ENCODE measurements at places on chromosomes 1 and 21.

GRCh38 chr1:245322673-245323072 lies 167.9 kb downstream of the KIF26B start:
- DNase-seq: no peak

- DNase-seq: no peak
Measured at GRCh38 chr1:31579374-31579773, 3.1 kb downstream of the TINAGL1 start.

GRCh38 chr21:34810786-34811185 lies 142.0 kb downstream of the CLIC6 start:
- no peak for DNase-seq

DNA sequence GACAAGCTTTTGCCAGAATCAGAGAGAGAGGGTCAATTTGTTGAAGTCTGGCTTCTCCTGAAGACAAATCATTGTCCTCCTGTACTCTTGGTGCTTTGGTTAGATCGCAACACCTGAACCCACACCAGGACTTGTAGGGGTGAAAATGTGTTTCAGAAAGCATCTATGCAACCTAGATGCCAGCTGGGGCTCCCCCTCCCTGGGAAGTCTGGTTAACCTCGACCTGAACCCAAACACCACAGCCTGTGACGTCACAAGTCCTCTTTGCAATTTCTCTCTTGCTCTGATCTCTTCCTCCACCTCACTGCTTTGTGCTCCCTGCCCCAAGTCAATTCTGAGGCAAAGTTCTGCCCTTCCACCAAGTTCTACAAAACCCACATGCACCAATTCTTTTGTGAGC lies 42.8 kb upstream of the USP24 start:
- peak; percentile 19 for DNase-seq

GRCh38 chr1:17661546-17662157 lies 93.5 kb upstream of the ACTL8 start:
- DNase-seq: peak; percentile 75

DNA sequence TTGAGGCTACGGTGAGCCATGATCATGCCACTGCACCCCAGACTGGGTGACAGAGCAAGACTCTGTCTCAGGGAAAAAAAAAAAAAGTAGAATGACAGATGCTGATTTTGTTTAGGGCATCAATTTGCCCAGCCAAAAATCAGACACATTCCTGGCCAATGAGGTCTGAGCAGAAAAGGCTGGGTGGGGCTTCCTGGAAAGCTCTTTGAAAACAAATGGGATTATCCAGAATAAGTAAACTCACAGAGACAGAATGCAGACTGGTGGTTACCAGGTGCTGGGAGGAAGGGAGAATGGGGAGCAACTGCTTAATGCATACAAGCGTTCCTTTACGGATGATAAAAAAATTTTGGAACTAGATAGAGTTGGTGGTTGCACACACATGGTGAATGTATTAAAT lies 10.1 kb upstream of the CITED4 start:
- DNase-seq: no peak

DNA sequence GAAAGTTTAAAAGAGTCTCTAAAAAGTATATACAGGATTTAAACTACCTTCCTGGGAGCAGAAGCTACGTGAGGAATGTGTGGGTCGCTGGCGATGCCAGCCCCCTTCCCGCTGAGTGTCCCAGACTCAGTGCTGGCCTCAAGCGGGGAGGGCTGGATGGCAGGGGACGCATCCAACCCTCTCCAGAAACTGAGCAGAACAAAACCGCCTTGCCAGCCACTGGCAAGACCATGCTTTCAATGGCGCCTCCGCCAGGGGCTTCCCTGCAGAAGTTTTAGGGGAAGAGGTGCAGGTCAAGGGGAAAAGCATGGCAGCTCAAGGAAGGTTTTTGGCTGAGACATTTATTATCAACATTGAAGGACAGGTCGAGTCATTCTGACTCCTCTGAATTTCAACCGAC lies 26.1 kb downstream of the NADK start:
- DNase-seq: no peak

DNA sequence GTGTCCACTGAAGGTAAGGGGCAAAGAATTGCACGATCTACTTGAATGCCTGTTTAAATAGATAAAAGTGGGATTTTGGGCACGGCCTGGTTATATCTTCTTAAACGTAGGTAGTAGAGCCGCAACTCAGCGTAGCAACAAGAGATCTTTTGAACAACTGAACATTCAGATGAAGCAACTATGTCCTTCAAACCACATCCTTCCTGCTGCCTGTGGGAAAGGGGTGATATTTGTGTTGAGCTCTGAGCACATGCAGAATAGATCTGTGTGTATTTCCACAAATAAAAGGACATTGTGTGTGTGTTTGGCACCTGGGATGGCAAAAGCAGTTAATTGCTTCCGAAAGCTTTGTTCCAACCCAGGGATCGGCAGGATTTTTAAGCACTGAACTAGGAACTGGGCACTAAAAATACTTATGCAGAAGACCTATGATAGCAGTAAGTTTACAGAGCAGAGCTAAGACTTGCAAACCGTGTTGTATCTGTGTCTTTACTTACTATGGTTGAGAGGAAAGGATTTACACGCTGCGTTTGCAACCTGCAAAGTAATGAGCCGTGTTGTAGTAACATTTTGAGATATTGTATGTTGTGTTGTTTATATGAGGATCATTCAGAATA lies 333.4 kb downstream of the CHRM3 start:
- peak; percentile 26 for DNase-seq

DNA sequence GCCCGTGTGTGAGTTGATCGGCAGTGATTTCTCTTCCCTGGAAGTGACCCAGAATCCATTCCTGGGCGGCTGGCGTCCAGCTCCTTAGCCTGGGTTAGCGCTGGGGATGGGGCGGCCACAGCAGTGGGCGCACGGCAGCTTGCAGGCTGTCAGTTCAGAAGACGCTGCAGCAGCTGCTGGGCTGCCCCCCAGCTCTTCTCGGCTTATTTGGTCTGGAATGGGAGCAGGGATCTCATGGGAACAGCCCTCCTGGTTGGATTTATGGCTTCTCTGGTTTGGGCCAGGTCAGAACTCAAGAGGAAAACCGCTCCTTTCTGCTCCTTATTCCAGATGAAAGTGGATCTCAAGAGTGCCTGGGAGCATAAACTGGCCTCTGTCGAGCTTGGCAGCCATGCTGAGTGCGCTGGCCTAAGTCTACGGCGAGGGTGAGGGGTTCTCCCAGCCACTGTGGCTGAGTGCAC lies 148.2 kb downstream of the PRDM16 start:
- DNase-seq: no peak

DNA sequence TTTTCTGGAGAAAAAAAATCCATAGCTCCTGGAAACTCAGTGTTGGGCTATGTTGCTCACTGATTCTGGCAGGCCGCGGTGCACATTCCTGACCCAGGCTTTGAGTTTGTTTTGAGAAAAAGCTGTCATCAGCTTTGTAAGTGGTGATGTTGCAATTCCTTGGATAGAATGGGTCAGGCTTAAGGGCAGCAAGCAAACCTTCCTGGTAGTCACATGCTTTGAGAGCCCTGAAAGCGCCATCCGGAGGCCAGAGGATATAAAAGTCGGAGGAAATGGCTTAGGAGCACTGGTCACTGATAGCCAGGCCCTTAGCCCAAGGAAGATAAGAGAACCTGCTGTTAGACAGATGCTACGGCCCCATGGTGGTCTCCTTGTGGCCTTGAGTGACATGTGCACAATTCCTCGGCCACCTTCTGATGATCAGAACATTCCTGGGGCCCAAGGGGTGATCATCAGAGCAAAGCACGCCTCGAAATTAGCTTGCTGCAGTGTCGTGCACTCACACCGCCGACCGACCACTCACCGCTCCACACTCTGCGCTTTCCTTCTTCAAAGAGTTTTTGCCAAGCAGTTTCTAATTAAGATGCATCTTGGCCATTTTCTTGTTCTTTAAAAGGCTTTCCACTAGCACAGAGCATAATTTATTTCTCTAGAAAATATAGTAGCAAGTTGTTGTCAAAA lies 78.6 kb downstream of the MAN1C1 start:
- no peak for DNase-seq

- DNase-seq: no peak
Measured at GRCh38 chr1:9881838-9882249, 28.2 kb downstream of the CTNNBIP1 start.

DNA sequence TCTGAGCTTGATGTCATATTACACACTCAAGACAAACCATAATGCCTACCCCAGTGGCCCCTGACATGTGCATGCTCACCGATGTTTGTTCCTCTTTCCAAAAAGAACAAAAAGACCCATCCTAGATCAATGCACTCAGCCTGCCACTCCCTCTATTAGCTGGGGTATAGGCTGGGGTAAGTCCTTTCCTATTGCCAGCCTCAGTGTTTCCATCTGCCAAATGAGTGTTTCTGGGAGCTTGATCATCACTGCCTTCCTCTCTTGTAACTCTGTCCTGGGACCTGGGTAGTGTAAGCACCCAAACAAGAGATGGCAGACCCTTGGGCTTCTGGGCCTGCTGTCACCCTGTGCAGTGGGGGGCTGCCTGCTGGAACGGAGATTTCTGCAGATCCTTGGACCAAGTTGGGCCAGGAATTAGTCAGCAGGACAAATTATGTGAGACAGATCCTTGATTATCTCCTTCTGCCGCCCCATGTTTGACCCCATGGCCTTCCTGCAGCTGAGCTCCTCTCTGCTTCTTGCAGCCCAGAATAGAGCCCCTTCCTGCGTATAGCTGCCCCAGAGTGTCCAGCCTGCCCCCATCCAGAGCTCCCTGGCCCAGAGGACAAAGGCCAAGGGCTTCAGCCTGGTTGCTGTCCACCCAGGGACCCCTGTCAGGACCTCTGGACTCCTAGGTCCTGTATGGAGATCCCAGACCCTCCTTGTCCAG lies 31.5 kb upstream of the LRP8 start:
- no peak for DNase-seq

- DNase-seq: peak; percentile 74
Measured at GRCh38 chr1:30782361-30783255, 25.0 kb upstream of the LAPTM5 start.

DNA sequence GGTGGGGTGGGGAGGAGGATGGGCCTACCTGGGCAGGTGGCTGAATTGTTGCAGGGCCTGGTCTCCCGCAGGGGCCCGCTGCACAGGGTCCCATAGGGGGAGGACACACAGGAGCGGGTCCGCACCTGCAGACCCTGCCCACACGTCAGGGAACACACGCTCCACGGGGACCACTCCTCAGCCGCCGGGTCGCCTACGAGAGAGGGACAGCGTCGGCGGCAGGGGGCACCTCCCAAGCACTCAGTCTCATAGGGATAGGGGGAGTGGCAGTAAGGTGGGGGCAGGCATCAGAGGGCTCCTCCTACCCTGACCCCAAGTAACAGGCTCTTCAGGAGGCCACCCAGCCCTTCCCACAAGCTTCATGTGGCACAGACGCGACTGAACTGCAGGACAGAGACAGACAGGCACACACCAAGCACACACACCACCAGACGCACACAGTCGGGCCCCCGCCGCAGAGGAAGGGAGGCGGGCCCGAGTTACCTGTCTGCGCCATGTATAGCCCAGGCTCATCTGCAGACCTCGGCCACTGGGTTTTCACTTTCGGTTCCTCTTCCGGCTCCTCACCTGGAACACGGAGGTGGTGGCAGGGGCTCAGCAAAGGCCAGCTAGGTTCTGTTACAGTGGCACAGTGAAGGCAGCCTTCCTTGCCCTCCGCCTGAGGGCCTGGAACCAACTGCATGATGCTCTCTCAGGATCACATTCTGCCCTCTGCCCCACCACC lies 19.8 kb downstream of the ADGRB2 start:
- no peak for DNase-seq

- DNase-seq: no peak
Measured at GRCh38 chr1:89908672-89909436, 86.1 kb upstream of the ZNF326 start.

DNA sequence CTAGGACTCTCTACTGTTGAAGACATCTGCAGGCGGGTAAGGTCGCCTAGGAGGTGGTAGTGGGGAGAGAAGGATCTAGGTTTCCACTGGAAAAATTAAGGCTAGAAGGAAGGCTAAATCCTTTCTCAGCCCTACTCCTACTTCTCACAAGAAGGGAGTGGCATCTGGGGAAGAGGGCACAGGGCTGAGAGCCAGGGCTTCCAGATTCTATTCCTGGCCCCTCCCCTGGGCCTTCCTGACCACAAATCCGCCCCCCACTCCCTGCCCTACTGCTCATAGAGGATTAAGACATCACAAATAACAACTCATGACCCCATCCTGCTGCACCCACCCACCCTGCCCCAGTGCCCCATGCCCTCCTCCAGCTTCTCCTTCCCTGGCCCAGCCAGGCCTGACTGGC lies 2.5 kb downstream of the PHLDA3 start:
- DNase-seq: no peak

- DNase-seq: no peak
Measured at GRCh38 chr1:184212649-184213314, 161.3 kb downstream of the TSEN15 start.

- DNase-seq: no peak
Measured at GRCh38 chr1:3111348-3112021, 42.5 kb downstream of the PRDM16 start.

DNA sequence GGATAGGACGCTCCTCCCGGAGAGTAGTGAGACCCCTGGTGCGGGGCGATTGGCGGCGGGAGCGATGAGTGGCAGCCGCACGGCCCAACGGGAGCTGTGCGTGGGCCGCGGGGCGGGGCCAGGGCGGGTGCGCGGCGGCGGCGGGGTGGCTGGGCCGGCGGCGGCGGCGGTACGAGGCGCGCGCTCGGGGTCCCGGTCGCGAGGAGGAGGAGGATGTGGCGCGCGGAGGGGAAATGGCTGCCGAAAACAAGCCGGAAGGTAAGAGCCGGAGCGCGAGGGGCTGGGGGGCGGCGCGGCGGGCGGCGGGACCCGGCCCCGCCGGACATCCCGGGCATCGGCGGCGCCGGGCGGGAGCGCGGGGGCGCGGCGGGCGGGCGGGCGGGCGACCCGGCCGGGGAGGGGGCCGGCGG lies at the start of gene CAMTA1:
CAMTA1 (plus strand) TSS at position 137 of the 410 bp plus-strand sequence; CDS start at position 214, 77 bp downstream.
- no peak for DNase-seq

DNA sequence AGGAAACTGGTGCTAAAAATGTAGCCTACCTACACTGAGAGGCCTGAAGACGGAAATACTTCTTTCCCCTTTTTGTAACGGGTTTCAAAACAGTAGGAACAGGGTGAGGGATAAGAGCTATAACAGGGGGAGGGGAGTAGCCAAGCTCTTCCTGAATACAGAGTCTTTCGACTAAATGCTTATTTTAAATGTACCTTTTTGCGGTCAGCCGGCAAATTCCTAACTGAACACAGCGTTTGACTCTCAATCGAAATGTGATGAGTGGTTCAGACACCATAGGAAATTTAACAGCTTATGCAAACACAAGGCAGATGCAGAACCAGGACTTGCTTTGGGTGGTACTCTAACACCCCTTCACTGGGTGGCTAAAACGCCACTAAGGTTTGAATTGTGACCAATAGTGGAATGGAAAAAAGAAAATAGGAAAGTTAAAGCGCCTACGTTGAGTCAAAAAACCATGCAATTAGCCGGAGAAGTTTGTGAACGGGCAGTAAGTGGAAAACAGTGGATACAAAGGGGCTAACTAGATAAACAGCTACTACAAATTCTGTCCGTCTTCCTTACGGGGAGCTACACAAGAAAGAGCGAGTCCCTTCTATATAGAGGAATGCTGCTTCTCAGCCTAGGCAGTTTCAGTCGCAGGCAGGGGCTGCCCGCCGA lies 1.7 kb downstream of the EGLN1 start:
- peak; percentile 1 for DNase-seq

Data from activated CD4-positive, alpha-beta T cell treated with anti-CD3 and anti-CD28 coated beads, Interleukin-2, amount 50 U/mL, for 48 hours (primary cell).